NCI-H69 (cell line): ENCODE measurements at places on chromosomes 13 and 19.

GRCh38 chr13:44758630-44759383 is 182.7 kb upstream of the TSC22D1 start:
- DNase-seq = peak; percentile 91

- DNase-seq = no peak
Measured at GRCh38 chr13:51953347-51954195, 57.7 kb downstream of the ATP7B start.

DNA sequence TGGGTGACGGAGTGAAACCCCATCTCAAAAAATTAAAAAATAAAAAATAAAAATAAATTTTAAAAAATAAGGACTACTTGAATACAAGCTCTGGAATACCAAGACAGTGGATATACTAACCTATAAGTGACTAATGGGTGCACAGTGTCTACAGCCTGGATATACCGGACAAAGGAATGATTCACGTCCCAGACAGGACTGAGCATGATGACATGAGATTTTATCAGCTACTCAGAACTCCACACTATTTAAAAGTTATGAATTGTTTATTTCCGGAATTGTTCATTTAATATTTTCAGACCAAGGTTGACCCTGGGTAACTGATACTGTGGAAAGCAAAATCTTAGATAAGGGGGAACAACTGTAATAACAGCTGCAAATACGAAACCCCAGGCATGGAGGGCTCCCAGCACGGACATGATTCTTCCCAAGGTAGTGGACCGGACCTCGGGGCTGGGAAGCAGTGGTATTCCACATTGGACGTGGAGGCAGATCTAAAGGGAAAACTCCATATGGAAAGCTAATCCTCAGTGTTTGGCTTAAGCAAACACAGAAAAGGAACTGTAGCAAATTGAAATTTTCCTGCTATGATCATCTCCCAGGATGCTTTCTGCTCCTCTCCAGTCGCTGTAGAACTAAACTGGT is 102.6 kb upstream of the TSHZ3 start:
- no peak for DNase-seq

GRCh38 chr13:32008518-32009175 is 22.9 kb upstream of the FRY start:
- DNase-seq = peak; percentile 36

DNA sequence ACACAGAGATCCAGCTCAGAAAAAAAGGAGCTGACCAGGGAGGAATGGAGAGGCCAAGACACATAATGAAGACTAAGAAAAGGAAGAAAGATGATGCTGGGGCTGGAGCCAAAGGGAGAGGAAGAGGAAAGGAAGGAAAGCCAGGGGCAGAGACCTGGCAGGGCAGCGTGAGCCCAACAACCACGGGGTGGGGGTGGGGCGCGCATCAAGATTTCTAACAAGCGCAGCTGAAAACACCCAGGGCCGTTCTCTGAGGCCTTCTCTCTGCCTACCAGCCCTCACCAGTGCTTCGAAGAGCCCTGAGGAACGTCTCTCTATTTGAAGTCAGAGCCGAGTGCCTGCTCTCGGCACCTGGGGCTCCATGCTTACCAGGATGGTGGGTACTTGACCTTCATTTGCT is 23.6 kb upstream of the POU2F2 start:
- DNase-seq = no peak

GRCh38 chr13:24659239-24659638 is 21.0 kb upstream of the ATP12A start:
- DNase-seq = no peak
